ENCODE measurements at places on chromosomes 4 and X. TPM values are rescaled to one million over a fixed set of nuclear protein-coding genes. Genes with fewer than 3 reads are reported as not detected.

Gene ARX
- not detected for total RNA-seq

Gene ADAMTS3
- total RNA-seq = 3.8 TPM

Gene ITM2A
- 0.14 TPM for total RNA-seq

Gene GAGE2A
- not detected for total RNA-seq

Gene NEUROG2
- total RNA-seq = not detected

Gene FHDC1
- total RNA-seq = 0.18 TPM

Gene PLXNB3
- total RNA-seq = 1.3 TPM

Gene MAGEC1
- total RNA-seq = under 0.01 TPM

Gene MND1
- total RNA-seq = 3.1 TPM

Gene PHOX2B
- total RNA-seq = not detected

Gene FBXW7
- total RNA-seq = 84.1 TPM

Gene FAM47E
- total RNA-seq = 1.4 TPM

Gene KIAA1210
- total RNA-seq = not detected

Gene ARMCX1
- 49.4 TPM for total RNA-seq

Gene LUZP4
- not detected for total RNA-seq

Gene FAM50A
- total RNA-seq = 101 TPM

Gene IL2RG
- not detected for total RNA-seq

Gene ASMT
- not detected for total RNA-seq

Gene PI4K2B
- 17.1 TPM for total RNA-seq

Gene VSIG4
- not detected for total RNA-seq

Gene DHRSX
- 27.6 TPM for total RNA-seq

Gene NLGN4X
- total RNA-seq = 0.55 TPM

Gene TMEM47
- total RNA-seq = 105 TPM

Gene RBMX2
- total RNA-seq = 37.5 TPM

Gene MAB21L2
- under 0.01 TPM for total RNA-seq

Gene H2BW2
- total RNA-seq = not detected

Gene USP17L22
- not detected for total RNA-seq

Gene SCD5
- total RNA-seq = 12.9 TPM

Gene EGF
- total RNA-seq = 0.43 TPM

Gene SYP
- total RNA-seq = 0.18 TPM

Gene GABRG1
- total RNA-seq = not detected

Gene SHISA3
- total RNA-seq = 0.65 TPM

Gene GJB1
- total RNA-seq = not detected

Gene NPY2R
- total RNA-seq = not detected

Gene SH3D19
- 35.9 TPM for total RNA-seq

Gene IGSF1
- total RNA-seq = not detected

Measured in smooth muscle cell of bladder (primary cell).